NCI-H774 (cell line): ENCODE measurements at places on chromosomes 4 and X.

- no peak for DNase-seq
These were observed 205.3 kb downstream of the SLC39A8 start for GRCh38 chr4:102139932-102140331.

- no peak for DNase-seq
These were observed 185.9 kb downstream of the SHROOM3 start for GRCh38 chr4:76620723-76621468.

- no peak for DNase-seq
These were observed 378.9 kb downstream of the PPP1R2C start for GRCh38 chrX:42398967-42399631.

GRCh38 chrX:102341867-102342266 is 94.9 kb downstream of the NXF2 start:
- no peak for DNase-seq

- peak; percentile 6 for DNase-seq
These were observed 28.1 kb downstream of the BEX3 start for GRCh38 chrX:103404231-103405008.

DNA sequence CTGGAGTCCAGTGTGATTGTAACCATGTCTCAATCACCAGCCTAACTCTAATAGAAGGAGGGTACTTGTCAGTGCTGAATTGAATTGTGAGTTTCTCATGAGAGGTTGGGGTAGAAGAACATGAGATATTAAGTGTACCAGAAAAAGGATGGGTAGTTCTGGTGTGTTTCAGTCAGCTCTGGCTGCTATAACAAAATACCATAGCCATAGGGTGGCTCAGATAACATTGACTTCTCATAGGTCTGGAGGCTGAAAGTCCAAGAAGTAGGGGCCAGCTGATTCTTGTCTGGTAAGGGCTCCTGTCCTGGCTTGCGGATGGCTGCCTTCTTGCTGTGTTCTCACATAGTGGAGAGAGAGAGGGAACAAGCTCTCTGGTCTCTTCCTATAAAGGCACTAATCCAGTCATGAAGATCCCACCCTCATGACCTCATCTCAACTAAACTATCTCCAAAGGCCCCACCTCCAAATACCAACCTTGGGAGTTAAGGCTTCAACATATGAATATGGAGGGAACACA is 35.6 kb upstream of the STX18 start:
- DNase-seq = no peak

DNA sequence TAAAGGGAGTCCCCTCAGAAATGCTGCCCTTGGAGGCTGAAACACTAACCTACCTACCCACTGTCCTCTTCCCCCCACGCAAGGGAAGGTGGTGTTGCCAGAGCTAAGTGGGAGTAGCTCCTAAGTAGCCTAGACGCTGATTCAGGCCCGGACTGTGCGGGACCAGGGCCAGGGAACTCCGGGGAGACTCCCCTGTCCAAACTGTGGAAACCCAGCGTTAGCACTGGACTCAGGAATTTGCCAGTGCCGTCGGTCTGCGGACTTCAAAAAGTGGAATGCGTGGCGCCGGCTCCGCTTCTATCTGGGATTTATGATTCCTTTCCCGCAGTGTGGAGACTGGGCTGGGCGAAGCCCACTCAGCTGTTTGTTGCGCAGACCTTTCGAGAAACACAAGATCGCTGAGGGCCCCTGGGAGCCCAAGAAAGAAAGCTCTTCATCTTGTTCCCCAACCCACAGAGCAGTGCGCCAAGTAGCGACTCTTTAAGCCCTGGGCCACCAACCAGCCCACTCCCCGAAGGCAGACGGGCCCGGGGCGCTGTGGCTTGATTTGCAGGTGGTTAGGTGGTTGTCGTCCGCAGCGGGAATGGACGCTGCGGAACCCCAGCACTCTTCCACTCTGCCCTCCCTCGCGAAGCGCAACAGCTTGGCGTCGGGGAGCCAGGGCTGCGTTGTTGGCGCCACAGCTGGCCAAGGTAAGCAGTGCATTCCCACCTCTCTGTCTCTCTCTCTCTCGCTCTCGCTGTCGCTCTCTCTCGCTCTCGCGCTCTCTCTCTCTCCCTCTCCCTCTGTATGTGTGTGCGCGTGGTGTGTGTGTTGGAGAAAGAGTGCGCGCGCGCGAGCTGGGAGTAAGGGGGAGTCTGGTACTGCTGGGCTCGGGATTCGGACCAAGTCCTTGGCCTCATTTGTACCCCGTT is 2.0 kb downstream of the TMEM255A start:
- peak; percentile 84 for DNase-seq

DNA sequence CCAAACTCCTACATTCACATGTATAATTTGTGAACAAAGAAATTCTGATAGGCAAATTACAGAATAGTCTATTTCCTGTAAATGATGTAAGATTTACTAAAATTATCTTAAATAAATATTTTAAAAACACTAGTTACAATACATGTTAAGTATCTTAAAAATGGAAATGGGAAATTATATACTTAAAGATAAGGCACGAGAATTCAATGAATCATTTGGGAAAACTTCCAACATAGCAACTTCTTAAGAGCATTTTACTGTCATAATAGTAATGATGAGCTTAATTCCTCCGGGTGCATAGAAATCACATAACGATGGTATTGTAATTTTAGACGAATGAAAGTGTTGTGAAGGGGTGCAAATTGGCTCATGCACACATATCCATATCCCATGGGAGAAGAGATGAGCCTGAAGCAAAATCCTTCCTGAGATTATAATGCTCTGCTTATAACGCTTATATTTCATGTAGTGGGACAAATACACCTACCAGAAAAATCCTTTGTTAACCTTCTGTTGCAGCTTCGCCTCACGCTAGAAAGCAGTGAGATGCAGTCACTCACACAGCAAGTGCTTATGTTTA is 873.5 kb downstream of the PDHA2 start:
- no peak for DNase-seq

DNA sequence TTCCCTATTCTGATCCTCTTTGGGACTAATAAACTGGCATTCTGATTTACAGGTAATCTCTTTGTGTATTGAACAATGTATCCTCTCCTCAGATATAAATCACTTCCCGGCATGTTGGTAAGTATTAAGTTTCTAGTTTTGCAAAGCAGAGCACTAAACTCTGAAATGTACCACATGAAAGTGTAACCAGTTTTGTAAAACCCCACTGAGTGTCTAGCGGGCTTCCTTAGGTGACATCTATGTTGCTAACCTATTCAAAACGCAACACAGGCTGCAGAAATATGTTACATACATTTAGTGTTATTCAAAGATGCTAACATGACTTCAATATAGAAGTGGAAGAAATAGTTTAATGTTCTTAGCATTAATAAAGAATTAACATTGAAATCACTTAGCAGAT is 25.2 kb downstream of the DNAJB14 start:
- no peak for DNase-seq

GRCh38 chr4:141705747-141706377 is 69.5 kb downstream of the IL15 start:
- no peak for DNase-seq

DNA sequence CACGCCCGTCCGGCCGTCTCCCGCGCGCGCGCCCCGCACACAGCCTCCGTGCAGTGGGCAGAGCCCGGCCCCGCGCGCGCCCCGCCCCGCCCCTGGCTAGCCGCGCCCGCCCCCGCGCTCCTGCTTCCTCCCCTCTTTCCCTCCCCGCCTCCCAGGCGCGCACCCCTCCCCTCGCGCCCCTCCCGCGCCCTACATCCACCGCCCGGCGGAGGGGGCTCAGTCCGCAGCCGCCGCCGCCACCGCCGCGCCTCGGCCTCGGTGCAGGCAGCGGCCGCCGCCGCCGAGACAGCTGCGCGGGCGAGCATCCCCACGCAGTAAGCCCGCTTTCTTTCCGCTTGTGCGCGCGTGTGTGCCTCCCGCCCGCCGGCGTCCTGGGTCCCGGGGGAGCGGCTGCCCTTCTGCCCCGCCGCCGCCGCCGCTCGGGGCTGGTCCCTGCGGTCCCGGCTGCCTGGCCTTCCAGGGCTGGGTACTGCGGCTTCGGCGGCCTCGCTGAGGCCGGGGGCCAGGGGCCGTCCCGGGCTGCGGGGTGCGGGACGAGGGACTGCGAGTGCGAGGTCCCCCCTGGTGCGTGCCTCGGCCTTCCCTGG is at the start of gene FHL1:
Gene FHL1, plus strand, starts transcription at position 219 of the 587 bp plus-strand sequence.
- peak; percentile 59 for DNase-seq
